Inflammatory macrophage (primary cell): ENCODE measurements at places on chromosomes 5 and 9.

DNA sequence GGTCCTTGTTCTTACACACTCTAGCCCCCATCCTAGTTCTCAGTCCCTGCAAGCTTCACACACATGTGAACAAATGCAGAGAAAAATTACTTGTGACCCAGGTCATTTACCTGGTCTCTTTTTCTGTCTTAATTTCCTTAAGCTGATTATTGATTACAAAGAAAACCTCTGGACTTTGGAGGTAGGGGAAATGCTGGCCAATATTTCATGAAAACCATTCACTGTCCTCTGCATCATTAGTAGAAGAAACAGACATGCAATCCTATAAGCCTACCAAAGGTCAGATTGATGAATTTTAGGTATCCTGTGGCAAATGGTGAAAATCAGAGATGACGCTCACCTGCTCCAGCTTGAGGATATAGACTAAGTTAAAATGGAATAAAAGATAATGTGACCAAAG, 366.8 kb downstream of the ARRDC3 start:
- DNase-seq, result no peak

DNA sequence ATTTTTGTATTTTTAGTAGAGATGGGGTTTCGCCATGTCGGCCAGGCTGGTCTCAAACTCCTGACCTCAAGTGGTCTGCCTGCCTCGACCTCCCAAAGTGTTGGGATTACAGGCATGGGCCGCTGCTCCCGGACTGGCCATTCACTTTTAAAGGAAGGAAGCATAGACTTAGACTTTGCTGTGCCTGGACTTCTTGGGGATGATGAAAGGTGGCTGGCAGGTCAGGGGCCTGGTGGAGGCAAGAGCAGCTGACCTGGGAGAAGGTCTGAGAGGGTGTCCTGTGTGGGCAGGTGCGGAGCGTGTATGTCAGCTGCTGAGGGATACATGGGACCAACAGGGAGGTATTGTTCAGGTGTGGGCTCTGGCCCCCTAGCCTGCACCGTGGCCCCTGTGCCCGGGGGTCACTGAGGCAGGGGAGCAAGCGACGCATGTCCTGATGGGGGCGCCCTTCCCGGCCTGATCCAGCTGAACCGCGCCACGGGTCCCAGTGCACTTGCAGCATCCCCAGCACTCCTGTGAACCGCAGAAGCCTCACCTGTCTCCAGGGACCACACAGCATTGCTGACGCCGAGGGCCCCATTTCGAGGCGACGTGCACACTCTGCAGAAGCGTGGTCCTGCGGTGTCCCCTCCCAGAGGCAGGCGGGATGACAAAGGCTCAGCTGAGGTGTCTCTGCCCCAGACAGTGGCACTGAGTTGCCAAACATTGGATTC, 23.1 kb downstream of the NDUFS6 start:
- no peak for DNase-seq

- no peak for DNase-seq
Measured at GRCh38 chr9:84829471-84829870, 159.9 kb downstream of the NTRK2 start.

- no peak for DNase-seq
Measured at GRCh38 chr5:139662617-139663016, 14.5 kb downstream of the CXXC5 start.

DNA sequence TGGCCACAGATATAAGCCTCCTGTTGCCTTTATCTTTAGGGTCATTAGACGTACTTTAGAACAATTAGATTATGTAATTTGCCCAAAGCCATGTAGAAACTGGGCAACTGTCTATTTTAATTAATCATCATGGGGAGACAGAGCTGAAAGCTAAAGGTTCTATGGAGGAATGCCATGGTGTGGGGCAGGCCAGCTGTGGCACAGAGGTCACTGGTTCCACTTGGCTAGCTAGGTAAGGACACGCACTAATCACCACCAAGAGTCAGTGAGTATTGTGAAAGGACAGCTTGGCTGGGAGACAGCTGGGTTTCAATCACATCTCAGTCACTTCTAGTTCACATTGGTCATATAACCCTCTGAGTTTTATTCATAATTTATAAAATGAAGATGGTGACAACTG, 81.7 kb downstream of the HMHB1 start:
- DNase-seq, result no peak
